ENCODE measurements at places on chromosomes 7 and 10.
A peak's percentile ranks its signal among the peaks of the same experiment; 100 is the strongest.

DNA sequence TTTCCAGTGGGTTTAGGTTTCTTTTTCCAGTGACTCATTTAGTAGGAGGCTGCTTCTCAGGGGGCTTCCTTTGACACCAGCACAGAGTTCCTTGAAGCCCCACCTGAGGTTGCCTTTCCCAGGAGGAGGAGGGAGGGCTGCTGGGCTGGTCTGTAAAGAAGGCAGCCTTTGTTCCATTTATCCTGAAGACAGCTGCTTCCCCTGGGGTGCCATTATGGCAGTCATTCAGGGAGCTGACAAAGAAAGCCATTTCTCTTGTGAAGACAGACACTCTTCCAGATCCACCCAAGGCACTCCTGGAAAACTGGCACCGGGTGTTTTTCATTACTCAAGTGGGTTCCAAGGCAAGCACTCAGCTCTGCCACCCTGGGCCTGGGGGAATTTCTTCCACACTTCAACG is 54.0 kb downstream of the MTURN start:
- no peak for DNase-seq

GRCh38 chr10:74967911-74968666 is 141.7 kb downstream of the KAT6B start:
- DNase-seq, result no peak

DNA sequence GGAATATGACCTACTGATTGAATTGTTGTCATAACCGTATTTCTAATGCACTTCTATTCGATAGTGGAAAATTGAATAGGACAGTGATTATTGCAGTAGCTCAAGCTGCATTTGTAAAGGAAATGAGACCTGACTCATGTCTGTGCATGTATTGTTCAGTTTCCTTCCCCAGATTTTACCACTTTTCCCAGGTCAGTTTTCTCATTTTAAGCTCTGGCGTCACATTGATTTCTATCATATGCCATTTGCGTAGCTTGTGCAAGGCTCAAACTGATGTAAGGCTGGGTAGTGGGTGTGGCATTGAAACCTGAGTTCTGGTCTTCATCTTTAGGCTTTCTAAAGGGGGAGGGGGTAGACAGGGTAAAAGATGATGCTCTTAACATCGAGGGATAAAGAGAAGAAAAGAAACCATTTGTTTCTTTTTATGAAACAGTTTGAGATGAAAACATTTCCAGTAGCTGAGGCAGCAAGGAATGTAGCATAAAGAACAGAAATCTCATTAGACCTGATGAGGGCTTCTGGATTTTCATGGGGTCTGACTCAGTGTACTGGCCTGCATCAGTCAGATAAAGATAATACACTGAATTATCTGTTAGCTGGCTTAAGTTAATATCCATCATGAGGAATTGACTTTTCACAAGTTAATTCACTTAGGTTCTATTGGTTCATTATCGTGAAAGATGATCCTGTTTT is 182.3 kb upstream of the CDCA7L start:
- peak; percentile 81 for DNase-seq

GRCh38 chr7:104064969-104065387 is 75.5 kb upstream of the RELN start:
- no peak for DNase-seq

GRCh38 chr7:132614428-132615318 is 38.4 kb upstream of the PLXNA4 start:
- peak; percentile 35 for DNase-seq

DNA sequence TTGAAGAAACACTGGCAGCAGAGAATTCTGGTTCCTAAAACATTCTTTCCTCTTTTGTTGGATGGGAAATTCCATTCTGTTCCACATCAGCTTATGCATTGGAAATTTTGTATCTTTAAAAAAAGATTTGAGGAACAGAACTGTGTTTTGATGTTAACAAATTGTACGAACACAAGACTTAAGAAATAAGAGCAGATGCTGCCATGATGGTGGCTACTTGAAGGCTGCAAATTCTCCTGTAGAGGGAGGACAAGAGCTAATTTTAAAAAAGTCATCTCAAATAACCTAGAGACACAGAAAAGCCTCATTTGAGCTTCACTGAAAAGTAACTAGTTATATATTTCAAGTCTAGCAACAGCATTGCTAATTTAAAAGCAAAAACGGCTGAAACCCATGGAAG is 29.8 kb downstream of the NDUFB2 start:
- DNase-seq, result no peak

DNA sequence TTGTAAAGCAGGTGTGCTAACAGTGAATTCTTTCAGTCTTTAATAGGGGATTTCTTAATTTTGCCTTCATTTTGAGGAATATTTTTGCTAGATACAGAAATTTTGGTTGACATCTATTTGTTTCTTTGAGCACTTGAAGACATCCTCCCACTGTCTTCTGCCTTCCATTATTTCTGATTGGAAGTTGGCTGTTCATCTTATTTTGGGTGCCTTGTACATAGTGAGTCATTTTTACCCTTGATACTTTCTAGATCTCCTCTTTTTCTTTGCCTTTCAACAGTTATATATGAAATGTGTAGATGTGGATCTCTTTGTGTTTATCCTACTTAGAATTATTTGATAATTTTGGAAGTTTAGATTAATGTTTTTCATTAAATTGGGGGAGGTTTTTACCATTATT is 631.0 kb downstream of the AUTS2 start:
- no peak for DNase-seq

DNA sequence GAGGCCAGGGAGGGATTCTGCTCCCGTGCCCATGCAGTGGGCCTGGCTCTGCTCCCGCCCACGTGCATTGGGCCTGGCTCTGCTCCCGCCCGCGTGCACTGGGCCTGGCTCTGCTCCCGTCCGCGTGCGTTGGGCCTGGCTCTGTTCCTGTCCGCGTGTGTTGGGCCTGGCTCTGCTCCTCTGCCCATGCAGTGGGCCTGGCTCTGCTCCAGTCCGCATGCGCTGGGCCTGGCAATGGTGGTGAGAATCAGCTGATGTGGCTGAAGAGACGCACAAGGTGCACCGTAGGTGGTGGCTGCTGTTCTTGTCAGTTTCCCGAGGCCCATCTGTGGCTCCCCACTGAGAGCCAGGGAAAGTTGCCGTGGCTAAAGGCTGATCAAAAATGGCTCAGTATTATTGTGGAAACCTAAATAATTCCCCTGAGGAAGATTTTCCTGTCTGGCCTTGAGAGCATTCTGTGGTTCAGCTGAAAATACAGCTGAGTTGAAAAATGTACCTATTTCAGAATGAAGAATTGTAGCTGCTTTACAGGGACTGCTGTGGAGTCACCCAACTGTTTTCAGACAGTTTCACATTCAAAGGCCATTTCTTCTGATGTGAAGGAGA is 572.4 kb downstream of the GLRX3 start:
- no peak for DNase-seq

DNA sequence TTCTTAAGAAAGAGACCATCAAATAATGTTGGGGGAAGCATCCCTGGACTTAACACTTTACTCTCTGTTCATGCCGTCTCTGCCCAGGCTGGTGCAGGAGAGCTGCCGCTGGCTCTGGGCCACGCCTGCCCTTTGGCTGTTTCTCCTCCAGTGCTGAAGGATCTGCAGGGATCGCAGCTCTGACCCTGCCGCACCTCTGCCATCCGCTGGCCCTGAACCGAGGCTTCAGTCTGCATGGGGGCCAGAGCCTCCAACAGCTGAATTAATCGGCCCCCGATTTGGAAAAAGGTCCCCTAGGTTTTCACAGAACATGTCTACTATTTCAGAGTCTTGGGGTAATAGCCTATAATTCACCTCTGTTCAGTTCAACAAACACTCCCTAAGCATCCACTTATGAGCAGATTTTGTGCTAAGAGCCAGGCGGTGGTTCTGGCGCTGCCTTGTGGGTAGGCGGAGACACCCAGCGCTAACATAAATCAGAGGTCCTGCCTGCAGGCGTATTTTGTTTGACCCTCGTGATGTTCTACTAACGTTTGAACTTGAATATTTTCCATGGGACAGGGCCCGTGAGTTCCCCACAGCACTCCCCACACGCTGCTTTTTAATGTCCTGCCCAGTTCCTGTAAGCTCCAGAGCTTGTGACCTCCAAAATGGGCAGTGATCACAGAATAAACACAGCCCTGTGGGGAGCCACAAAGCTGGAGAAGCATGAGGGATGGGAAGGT is 99.0 kb downstream of the DYNC2I1 start:
- DNase-seq, result no peak

GRCh38 chr10:80205477-80206276 is at the start of gene ANXA11:
ANXA11 (minus strand) TSS chr10:80205537; CDS start chr10:80172861, 32,676 bp downstream.
- peak; percentile 77 for DNase-seq

- DNase-seq, result no peak
Measured at GRCh38 chr7:155374276-155375252, 76.9 kb downstream of the INSIG1 start.

DNA sequence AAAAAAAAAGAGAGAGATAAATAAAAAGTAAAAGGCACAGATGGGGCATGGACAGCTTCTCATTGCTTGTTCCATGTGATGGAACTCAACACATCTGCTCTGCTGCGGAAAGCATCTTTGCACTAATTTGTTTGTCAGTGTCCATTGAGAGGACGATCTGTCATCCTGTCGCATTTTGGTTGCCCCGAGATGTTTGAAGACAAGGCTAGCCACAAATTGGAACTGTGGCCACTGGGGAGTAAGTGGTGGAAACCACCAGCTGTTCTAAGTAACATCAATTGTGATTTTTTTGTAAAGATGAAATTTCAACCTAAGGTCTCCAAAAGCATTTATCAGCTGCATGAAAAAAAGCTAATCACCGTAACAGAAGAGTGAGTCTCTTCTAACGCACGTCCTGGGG is 312.7 kb downstream of the ADARB2 start:
- DNase-seq, result no peak

DNA sequence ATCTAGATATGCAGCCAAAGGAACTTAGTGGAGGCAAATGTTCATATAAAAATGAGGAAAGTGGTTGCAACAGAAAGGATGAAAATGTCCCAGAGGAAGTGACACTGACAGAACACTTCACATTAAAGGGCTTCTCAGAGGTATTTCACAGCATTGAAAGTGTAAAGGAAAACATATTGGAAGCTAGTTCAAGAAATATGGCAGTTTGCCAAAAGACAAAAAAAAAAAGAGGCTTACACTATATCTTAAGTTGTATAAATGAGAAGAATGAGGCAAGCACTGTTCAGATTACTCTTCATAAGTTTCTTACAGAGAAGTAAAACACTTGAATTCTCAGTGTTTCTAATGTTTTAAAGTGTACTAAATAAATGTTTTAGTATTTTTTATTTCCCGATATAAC is 20.1 kb downstream of the RUNDC3B start:
- DNase-seq, result no peak

- DNase-seq, result no peak
Measured at GRCh38 chr10:44006771-44007170, 358.1 kb upstream of the ZNF32 start.

DNA sequence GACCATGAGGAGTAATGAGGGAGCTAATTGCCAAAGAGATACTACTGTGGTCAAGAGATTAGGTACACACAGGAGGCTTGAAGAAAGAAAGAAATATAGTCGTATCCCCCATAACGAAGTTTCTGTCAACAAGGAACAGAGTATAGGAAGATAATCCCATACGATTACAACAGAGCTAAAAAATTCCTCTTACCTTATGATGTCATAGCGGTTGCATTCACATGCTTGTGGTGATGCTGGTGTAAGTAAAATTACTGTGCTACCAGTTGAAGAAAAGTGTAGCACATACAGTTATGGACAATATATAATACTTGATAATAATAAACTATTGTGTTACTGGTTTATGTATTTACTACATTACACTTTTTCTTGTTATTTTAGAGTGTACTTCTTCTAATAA is 51.6 kb upstream of the CASD1 start:
- no peak for DNase-seq

DNA sequence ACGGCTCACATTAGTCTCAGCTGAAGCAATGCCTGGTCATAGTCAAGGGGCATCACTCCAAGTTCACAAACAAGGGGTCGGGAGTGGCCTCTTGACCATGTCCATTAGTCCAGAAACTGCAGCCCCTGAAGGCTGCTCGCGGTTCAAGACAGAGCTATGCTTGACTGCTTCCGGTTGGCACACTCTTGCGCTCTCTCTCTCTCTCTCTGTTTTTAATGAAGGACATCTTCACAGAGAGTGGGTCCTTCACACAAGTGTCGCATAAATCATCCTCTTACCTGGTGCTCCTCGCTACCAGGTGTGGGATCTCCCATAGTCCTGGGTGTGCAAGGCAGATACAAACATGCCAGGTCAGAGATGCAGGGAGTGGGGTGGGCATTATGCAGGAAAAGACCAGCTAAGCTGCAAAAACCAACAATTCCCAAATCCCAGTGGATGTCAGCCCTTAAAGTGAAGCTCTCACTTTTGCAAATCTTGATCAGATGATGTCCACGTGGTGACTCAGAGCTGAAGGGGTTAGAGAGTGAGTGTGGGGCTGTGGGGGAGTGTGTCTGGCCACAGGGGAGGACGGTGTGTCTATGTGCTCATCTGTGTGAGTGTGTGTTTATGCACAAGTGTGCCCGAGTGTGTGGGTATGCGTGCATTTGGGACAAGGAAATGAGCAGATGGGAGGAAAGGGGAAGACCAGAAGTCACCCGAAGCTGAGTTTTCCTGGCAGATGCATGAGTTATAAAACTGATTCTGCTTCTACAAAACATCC is 83.7 kb upstream of the PPP2R2D start:
- DNase-seq, result no peak

- DNase-seq, result no peak
Measured at GRCh38 chr7:132613737-132614136, 37.5 kb upstream of the PLXNA4 start.

DNA sequence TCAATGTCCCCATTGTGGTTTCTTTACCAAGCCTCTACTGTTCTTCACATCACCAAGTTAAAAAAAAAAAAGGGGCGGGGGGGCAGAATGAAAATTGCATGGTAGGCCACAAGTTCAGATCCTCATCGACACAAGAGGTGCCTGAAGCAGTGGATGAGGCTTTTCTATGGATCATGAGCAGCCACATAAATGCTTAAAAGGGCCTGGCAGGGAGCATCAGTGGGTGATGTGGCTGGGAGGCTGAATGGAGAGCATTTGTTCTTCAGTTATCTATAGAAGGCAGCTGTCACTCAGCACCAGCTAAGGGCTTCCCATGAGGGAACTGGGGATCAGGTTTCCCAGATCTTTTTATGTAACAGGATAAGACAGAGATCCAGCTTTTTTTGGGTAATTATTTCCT is 117.9 kb downstream of the CFTR start:
- DNase-seq, result no peak

DNA sequence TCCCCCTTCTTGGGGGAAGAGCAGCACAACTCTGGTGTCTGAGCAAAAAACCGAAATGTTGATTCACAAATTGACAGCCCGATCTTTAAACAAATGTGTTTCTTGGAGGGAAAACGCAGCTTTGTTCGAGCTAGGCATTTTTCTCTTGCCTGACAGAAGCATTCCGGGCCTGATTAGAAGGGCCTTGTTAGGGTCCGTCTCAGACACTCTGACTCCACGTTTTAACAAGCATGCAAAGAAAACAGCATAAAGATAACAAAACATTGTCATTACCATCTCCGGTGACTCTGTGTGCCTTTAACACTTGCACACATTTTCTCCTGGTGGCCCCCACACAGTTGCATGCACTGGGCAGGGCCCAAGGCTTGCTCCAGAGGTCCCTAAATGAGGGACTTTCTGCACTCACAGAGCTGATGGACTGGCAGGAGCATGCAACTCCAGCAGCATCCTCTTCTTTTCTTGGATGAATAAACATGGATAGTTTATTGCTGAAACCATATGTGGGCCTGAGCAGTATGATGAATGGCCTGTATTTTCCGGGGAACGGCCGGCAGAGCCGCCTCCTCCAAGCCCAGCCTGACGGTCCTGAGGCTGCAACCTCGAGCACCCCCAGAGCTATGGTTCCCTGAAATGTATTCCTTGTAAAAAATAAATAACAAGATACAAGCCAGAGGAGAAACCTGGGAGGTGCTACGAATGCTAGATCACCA is 50.9 kb downstream of the EBF3 start:
- DNase-seq, result no peak
